NCI-H460 (cell line): ENCODE measurements at places on chromosomes 3 and 15. TPM values are rescaled to one million over a fixed set of nuclear protein-coding genes. Genes with fewer than 3 reads are reported as not detected.

The NBEAL2 gene
- total RNA-seq = 14.8 and 16.3 TPM in 2 replicates

The CCPG1 gene
- 268 and 298 TPM in 2 replicates for total RNA-seq

The STRA6 gene
- 0.17 and 0.29 TPM in 2 replicates for total RNA-seq

The MED12L gene
- total RNA-seq = 0.35 and 0.54 TPM in 2 replicates

The TRAT1 gene
- not detected in 2 replicates for total RNA-seq

The CNTN4 gene
- total RNA-seq = 1.6 and 2.1 TPM in 2 replicates

DNA sequence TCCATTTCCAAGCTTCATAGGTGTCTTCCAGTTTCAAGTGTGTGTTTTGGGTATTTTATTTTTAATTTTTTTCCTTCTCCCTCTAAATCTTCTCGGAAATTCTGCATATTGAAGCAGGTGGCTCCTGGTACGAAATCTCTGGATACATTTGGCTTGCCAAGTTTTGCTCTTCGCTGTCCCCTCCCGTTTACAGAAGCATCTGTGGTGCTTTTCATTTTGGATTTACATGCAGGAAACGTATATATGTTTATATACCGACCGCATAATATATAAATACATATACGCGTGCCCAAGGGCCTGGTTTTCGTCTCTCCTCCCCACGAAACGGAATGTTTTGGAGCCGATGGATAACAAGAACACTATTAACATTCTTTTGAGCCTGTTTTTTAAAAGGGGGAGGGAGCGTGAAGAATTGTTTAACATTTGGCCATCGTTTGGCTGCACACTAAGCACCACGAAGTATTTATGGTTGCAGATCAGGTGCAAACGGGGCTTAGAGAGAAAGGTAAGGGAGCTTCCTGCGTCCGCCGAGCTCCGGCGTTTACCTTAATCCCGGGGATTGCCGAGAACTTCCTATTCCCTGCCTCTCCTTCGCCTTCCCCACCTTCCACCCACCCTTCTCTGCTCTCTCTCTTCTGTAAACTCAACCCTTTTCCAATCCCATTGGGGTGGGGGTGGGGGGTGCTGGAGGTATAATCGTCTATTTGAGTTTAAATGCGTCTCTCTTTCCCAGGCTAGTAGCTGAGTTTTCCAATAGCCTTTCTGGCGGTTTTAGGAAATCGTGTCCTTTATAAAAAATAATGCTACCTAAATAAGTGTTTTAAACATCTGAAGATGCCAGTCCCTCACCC lies 1.1 kb upstream of the NLGN1 start:
- no peak for DNase-seq

DNA sequence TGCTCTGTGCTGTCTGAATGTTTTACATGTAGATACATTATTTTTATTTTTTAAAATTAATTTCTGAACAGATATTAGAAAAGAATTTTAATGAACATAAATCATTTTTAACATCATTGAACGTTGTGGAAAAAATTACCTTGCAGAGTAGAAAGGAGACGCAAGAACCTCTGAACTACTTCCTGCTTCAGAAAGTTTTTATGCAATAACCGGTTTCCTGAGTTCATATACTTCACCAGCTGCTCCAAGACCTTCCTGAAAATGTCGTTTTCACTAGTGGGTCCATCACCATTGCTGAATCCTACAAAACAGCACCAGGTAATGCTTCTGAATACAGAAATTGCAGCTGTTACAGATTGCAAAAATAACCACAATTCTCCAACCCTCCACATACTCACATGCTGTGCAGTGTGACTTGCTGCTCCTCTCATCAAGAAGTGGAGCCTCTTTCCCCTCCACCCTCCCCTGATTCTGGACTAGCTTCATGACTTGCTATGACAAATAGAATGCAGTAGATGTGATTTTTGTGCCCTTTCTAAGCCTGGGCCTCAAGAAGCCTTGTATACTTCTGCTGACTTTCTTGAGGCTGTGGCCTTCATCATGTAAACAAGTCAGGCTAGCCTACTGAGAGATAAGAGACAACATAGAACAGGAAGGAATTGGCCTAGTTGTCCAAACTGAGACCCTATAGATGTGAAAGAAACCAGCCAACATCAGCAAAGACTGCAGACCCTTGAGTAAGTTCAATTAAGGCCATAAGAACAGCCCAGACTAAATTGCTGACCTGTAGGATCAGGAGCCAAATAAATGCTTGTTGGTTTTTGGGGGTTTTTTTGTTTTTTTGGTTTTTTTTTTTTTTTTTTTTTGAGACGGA lies 80.4 kb downstream of the TRANK1 start:
- DNase-seq = no peak

DNA sequence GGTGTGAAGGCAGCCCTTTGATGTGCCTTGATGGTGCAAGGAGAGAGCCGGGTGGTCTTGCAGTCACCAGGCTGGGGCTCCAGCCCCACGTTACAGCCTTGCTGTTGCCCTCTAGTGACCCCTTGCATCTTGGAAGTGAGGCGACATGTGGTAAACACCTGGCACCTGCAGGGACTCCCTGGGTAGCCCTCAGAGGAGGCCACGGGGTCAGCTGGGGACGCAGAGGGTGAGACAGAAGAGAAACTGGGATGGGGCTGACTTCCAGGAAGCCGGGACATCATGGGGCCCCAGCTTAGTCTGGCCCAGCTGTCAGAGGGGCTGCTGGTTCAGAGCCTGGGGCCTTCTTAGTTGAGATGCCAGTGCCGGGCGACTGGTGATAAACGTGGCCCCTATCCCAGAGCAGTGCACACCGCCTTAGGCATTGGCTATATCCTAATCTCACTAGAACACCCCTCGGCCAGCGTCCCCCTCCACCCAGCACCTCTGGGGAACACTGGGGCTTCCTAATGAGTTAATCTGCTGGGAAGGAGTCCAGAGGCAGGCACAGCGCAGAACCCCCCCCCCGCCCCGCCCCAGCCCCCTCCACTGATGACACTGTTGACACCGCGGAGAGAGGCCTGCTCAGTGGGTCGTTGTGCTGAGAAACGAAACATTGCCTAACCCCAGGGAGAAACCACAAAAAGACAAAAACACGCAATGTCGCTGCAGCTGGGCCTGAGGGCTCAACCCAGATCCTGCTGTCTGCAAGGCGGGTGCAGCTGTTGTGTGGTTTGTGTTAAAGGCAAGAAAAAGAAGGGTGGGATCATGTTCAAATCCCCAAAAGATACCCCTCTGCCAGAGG lies 60.5 kb upstream of the KLF13 start:
- no peak for DNase-seq

DNA sequence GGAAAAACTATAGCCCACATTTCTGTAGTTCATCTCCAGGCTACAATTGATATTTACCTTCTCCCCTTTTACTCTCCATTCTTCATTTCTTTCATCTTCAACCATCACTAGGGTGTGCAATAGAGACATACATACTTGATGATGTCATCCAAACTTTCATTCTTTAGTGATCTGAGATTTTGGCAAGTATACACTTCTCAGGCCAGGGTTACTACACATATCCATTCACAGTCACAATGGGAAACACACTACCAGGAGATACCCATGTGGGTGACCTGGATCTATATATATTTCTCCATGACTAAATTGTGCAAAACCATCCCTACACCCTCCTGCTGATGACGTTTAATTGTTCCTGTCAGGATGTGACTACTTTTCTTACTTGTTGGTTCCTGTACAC lies 769.5 kb upstream of the DPPA4 start:
- no peak for DNase-seq

GRCh38 chr15:70341566-70341965 lies 243.8 kb upstream of the TLE3 start:
- DNase-seq = no peak

GRCh38 chr3:185353823-185354614 lies 8.9 kb upstream of the MAP3K13 start:
- peak; percentile 71 for DNase-seq

DNA sequence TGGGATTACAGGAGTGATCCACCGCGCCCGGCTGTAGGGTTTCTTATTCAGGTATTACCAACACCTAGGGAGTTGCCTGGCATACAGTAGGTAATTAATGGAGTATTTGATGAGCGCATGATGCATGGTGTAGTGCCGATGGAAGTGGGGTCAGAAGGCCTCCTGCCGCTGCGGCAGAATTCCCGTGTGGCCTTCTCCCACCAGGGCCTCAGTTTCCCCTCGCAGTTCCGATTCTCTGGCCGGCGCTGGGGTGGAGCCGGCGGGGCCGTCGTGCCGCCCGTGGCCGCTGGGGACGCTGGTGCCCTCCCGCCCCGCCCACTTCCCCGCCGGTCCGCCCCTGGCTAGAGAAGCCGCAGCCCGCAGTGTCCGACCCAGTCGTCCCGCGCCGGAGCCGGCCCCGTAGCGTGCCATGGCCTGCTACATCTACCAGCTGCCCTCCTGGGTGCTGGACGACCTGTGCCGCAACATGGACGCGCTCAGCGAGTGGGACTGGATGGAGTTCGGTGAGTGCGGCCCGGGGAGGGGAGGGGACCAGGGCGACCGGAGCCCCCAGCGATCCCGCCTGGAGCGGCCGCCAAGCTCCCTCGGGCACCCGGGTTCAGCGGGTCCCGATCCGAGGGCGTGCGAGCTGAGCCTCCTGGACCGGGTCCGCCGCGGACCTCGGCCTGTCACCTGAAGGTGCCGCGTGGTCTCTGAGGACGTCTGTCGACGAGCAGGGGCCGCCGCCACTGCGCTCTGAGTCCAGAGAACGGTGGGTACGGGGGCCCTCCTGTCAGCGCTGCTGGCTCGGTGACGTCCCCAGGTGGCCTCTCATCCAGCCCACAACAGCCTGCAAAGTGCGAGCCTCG lies at the start of gene IRAK2:
Gene IRAK2, plus strand, starts transcription at position 374 of the 848 bp plus-strand sequence. Its CDS starts 36 bp downstream, at position 410.
- DNase-seq = peak; percentile 38

GRCh38 chr3:195751560-195751959 lies 30.8 kb downstream of the MUC20 start:
- DNase-seq = no peak

- no peak for DNase-seq
These were observed 155.5 kb downstream of the FNDC3B start for GRCh38 chr3:172194702-172195406.

DNA sequence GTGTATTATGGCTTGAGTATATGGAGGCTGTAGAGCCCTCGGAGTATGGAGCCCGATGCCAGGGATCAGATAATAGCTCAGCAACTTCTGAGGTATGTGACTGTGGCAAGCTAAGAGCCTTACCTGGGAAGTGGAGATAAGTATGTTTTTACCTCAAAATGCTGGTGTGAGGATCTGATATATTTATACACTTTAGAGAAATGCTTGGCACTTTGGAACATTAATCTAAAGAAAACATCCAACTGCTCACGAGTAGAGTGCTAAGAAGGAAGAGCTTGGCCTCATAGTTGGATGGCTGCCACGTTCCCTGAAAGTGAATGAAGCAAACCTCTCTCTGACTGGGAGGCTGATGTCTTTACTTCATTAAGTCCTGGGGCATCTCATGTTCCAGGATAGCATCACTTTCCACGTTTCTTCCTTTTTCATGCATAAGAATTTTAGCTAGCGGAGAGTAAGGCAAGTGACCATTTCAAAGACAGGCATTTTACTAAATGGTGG lies 58.9 kb upstream of the GOLGA8J start:
- DNase-seq = no peak

DNA sequence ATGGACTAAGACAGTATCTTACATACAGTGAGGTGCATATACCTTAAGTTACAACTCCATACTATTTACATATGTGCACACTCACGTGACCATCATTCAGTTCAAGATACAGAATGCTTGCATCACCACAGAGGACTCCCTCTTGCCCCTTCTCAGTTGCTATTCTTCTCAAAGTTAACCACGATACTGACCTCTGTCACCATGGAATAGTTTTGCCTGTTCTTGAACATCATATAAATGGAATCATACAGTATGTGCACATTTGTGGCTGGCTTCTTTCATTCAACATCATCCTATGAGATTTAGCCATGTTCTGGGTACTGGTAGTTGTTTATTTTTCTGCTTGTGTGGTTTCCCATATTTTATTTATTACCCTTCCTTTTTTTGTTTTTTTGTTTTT lies 10.4 kb upstream of the ZSCAN2 start:
- DNase-seq = no peak

DNA sequence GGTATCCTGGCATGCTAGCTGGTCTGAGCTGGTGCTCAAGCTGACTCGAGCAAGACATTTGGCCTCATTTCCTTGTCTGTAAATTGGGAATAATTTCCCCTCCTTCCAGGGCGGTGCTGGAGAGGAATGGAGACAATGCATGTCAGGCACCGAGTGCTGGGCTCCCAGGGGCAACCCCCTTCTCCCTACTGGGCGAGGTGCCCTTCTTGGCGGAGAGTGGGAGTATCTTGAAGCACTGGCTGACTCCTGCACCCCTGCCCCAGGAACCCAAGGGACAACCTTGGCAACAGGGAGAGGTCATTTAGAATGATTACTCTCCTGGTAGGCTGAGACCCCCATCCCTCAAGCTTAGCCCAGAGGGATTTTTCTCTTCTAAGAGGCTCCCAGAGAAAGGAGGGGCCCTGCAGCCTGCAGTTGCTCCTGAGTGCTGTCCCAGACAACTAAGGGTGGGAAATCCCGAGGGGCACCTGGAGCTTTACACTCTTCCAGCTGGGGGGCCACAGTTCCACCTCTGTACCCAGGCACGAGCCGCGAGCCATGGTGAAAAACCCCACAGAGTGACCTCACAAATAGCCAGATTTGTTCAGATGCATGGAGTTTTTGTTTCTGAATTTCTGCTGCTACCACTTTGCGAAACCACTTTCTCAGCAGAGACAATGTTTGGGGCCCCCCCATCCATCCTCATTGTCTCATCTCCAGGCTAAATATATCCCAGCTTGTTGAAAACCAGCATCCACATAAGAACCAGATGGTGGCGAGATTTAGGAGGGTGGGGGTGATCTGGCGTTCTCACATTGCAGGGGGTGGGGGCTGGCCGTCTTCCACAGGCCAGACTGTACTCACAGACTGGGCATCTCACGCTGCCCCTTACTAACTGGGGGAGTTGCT lies 44.8 kb downstream of the ABTB1 start:
- DNase-seq = no peak

- DNase-seq = no peak
These were observed 15.3 kb upstream of the GNB5 start for GRCh38 chr15:52206446-52206845.

DNA sequence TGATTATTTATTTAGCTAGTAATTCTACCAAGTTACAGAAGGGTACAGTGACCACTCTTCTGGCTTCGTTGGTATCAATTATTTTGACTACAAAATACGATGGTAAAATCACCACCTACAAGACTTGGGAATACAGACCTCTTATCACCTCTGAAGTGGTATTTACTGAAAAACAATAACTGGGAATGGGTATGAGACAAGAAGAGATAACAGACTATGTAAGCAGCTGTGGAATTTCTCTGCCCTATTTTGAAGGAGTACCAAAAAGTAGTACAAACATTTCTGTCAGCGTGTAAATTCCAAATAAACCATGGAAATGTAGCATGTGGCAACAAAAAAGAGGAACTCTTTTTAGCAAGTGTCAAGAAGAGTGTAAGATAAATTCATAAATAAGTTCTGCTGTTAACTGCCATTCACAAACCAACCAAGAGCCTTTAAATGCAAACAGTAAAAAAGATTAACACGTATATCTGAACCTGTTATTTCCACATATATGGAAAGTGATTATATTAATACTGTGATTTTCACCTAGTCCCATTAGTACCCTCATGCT lies 77.0 kb upstream of the SLC12A8 start:
- no peak for DNase-seq
